CD4-positive, alpha-beta T cell treated with Interleukin-12 subunit alpha and Interleukin-12 subunit beta, for 1 hour (primary cell): ENCODE measurements at places on chromosomes 5 and 9.

GRCh38 chr5:172795318-172795977 is 24.5 kb upstream of the DUSP1 start:
- DNase-seq = no peak

GRCh38 chr9:87991151-87991870 is 17.0 kb upstream of the CDK20 start:
- no peak for DNase-seq

GRCh38 chr5:151222790-151223446 is 974 bp downstream of the CCDC69 start:
- DNase-seq = peak; percentile 59

DNA sequence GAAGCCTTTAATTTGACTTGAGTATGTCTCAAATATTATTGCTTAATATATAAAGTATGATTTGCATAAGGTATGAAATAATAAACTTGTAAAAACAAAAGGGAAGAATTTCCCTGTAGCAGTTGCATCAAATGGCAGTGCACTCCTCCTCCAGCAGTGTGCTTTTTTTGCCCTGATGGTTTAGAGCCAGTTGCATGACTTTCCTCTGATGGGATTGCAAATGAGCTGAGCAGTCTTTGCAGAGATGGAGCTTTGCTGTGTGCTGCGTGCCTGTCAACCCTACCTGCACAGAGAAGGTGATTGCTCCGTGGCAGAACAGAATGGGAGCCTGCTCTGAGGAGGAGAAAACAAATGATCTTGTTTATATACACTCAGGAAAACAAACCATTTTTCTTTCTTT is 22.7 kb upstream of the CATSPER3 start:
- DNase-seq = no peak

- DNase-seq = no peak
These were observed 37.1 kb upstream of the GDNF start for GRCh38 chr5:37876943-37877342.

DNA sequence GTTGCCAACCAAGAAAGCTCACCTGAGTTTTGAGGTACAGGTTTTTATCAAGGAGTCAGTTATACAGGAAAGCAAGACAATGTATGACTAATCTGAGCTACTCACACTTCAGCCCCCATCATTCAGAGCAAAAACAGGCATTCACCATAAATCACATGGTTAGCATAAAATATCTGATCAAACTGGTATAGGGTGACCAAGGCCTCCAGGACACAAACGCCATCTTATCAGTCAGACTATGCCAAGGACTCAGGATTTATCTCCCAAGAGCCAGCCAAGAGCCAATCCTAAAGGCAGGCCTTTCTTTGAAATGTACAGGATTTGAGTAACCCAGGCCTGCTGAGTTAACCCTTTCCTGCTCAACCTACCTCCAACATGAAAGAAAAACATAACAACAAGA is 313.0 kb upstream of the NREP start:
- no peak for DNase-seq

DNA sequence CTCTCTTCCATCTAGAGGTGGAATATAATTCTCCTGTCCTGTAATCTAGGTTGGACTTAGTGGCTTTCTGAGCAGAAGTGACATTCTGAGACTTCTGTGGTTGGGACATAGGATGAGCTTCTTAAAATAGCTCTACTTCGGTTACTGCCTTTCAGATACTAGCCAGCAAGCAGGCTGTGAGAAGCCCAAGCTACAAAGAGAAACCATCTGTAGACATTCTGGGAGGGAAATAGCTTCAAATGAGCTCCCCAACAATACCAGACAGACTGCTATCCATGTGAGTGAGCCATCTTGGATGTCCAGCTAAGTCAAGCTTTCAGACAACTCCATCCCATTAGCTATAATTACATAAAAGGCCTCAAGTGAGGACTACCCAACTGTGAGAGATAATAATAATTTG is 568.9 kb downstream of the DMRTA1 start:
- no peak for DNase-seq

DNA sequence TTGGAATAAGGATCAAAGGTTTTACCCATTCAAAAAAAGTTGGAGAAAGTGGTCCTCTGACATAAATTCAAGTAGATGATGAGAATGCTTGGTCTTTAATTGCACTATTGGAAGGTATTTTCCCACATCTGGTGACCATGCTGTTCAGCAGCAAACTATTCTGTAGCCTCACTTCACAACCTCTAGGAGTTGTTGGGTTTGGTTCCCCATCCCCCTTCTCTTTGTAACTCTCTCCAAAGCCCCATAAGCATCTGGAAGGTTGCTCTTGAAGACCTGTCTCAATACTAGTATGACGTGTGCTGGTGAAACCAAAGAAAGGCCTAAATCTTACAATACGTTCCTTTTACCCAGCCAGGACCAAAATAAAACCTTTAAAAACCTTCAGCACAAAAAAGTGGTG is 8.5 kb downstream of the RGMB start:
- DNase-seq = no peak

DNA sequence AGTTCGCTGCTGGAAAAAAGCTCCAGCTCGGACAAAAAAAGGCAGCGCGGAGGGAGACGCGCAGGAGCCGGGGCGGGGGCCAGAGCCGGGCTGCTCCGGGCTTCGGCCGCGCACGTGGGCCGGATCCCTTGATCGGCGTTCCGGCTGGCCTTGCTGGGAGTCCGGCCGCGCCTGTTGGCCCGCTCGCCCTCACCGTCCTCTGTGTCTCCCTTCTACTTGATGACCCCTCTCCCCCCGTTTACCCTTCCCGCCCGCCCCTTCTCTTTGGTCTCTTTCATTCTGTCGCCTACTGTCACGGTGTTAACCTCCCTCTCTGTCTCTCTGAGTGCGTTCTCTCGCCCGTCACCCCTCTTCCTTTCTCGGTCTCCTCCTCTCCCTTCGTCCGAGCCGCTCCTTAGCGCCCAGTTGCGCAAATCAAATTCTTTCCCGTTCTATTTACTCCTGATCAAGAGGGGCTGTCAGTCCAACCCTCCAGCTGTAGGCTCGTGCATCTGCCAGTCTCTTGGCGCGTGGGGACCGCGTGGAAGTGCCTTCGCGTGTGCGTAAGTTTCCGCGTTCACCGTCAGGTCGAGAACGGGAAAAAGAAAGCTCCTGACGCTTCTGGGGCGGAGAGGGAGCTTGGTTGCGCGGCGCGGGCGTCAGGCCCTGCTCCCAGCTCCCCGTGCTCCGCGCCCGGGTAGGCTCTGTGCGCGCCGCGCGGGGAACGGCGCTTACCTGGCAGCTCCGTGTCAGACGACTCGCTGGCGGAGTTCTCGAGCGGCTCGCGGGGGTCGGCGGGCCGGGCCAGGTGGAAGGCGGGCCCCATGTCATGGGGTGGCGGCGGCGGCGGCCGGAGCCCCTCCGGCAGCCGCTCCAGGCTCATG is 798 bp downstream of the PITX1 start:
- DNase-seq = no peak

GRCh38 chr5:154230526-154230925 is 40.0 kb downstream of the GALNT10 start:
- no peak for DNase-seq

GRCh38 chr5:32426440-32427151 is 17.9 kb downstream of the ZFR start:
- no peak for DNase-seq

DNA sequence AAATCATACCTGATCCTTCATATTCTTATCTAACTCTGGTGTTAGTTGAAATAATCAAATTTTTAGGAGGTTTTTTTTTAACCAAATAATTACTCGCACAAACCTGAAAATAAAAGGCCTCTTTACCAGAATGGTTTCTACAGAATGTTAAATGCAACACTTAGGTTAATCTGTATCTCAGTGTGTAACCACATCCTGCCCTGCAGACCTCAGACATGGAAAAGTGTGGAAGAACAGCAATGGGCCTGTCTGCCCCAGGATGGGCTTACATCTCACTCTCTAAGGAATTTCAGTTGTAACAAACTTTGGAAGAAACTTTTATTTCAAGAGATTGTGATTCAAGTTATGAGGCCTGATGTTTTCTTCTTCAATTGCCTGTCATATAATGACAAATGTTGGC is 32.5 kb upstream of the MIER3 start:
- DNase-seq = no peak

DNA sequence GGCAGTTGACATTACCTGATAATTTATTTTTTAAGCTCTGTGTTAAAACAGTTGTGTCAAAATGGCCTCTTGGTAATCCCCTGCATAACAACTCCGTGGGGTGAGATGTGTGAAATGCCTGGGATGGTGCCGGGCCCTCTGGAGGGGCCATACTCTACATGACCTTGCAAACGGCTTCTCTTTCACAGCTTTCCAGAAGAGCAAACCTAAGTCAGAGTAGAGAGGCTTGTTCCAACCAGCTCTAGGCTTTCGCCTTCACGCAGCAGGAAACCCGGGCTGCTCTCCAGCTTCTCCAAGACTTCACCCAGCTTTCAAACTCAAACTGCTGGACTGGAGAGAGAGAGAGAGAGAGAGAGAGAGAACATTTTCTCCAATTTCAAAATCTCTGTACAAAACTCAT is 120.1 kb downstream of the SNX18 start:
- no peak for DNase-seq

DNA sequence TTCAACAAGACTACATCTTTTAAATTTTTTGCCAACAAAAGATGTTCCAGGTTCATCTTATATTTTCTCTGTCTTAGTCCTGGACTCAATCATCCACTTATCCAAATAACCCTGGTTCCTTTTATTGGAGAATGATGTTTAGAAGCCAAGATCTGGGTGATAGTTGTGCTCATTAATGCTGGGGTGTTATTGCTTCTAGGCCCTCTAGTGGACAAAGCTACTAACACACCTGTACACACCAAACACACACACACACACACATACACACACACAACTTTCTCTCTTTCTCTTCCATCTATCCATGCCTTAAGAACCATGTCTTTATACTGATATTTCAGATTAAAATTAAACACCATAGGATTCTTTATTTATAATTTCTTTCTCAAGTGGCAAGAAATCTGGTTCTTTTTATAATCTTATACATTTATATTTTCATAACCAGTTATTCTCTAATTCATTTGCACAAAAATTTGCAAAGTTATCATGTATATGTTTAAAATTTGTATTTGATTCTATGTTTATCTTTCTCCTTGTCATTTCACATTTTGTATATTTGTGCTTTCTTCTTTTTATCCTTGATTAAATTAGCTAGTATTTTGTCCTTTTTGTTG is 179.1 kb upstream of the SMIM23 start:
- DNase-seq = peak; percentile 4

DNA sequence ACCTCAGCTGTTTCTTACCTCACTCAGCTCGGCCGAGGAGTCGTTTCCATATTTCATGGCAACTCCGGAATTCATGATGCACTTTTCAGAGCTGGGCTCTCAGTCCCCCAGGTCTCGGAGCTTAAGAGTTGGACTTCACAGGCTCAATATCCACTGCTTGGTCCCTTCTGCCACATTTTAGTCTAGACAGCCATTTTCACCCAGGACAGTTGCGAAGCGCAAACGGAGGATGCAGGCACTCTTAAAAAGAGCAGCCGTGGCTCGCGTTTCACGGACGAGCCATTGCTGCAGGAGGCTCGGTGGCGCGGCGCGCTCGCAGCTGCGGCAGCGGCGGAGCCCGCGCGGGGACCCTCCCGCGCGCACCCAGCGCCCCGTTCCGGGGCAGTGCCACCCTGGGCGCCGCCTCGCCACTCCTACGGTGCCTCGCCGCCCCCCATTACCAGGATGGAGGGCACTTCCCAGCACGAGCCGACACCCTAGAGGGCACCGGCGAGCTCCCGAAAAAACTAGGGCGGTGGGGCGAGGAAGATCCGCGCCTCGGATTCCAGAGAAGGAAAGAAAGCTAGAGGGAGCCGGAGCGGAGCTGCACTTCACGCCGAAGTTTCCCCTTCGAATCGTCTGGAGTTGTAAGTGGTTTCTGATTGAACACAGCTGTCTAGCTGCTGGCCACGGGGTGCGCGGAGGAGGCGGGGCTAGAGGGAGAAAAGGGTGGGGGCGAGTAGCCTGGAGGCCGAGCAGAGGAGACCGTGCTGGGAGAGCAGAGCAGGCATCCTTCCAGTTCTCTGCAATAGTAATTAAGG is 140.3 kb downstream of the TSSK1B start:
- peak; percentile 71 for DNase-seq

DNA sequence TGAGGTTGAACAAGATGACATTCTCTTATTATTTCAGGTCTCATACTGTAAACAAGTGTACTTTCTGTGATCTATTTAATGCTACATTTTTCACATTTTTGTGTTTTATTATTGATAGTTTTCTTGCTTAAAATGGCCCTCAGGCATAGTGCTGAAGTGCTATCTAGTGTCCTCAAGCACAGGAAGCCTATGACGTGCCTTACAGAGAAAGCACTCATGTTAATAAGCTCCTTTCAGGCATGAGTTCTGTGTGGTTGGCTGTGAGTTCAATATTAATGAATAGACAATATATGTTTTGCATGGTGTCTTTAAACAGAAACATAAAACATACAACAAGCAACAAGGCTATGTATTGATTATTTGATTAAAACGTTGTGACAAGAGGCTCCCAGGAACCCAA is 450.1 kb downstream of the PLK2 start:
- DNase-seq = no peak

DNA sequence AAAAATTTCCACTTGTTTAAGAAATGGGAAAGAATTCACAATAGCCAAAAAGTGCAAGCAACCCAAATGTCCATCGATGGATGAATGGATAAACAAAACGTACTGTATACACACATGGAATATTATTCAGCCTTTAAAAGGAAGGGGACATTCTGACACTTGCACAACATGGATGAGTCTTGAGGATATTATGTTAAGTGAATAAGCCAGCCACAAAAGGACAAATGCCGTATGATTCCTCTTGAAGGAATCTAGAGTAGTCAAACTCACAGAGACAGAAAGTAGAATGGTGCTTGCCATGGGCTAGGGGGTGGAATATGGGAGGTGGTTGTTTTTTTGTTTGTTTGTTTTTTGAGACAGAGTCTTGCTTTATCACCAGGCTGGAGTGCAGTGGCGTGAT is 3.8 kb upstream of the ATP6V0E1 start:
- DNase-seq = no peak

DNA sequence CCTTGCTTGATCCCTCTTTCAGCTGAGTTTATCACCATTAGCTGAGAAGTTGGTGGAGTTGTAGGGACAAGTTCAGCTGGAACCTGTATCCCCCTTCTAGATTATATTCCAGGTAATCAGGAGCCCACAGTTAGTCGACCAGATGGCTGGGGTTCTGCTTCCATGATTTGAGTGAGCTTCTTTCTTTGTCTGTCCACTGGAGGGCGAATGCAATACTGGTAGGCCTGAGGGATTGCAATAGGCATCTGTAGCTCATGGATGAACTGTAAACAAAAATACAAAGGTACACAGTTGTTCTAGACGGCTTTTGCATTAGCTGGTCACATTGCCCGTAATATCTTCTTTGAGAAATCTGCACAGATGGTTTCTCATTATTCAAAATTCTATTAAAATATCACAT is 88.9 kb downstream of the PCSK5 start:
- DNase-seq = no peak
